ENCODE measurements at places on chromosomes 2 and 18.

DNA sequence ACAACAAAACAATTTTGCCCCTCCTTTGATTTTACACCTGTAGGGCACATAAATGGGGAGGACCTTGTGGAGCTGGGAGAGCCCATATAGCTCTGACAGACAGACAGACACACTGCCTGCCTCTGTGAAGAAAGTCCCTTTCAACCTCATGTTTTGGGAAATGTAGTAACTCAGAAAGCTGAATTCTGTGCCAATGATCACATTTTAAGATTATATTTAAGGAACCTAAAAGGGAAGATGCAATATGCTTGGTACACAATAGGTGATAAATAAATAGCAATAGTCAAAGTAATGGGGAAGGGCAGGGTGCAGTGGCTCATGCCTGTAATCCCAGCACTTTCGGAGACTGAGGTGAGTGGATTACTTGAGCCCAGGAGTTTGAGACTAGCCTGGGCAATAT, 446.4 kb upstream of the ID2 start:
- no peak for DNase-seq

DNA sequence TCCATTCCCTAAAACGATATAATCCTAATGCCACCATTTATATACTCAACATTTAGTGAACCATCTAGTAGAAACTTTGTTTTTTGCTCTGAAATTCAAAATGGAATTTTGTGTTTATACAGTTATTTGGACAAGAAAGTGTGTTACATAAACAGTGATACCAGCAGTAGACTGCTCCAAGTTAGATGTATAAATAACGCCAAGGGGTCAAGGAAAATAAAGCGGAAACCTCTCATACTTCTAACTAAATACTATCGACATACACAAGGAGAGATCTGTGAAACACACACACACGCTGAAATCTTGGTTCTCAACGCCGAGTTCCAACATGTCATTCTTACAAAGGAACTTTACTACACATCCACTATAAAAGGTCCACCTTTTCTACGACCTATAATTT, 1.2 kb downstream of the TXNL1 start:
- no peak for DNase-seq

GRCh38 chr2:222302178-222303018, 3.6 kb upstream of the PAX3 start:
- no peak for DNase-seq

DNA sequence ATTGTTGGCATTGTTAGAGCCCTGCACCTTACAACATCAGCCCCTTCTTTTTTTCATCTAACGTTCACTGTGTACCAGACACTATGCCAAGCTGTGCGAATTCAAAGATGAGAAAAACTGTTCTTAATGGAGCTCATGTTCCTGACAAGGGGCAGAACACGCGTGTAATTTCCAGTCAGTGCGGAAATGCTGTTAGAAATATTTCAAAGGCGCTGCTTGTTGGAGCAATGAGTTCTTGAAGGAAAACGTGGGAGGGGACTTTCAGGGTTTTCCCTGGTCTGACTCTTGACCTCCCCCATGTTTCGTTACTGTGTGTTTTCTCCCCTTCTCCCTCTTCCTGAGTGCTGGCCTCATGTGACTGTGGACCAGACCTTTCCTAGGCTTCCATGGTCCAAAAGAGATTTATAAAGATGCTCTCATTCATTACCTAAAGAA, 1.5 kb downstream of the MTHFD2 start:
- no peak for DNase-seq

GRCh38 chr2:241351640-241352031, 4.4 kb upstream of the FARP2 start:
- DNase-seq = no peak

GRCh38 chr2:39736640-39737039, 42.4 kb downstream of the THUMPD2 start:
- DNase-seq = no peak

DNA sequence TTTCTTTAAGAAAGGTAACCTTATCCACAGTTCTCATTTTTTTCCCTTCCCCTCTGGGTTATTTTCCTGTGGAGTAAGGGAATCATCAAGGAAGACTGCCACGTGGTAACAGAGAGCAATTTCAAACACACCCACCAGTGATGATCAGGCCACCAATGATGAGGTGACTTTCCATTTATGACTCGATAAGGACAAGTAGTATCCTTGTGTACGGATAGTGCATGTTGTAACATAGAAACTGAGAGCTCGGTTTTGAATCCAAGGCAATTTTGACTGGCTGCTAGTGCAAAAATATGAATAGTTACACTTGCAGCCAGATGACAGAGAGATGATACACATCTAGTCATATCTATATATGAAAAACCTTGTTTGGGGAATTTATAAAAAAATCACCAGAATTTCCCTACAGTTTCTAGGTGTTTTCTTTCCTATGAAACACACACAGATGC, 143.6 kb upstream of the TCF4 start:
- no peak for DNase-seq

- DNase-seq = no peak
Observed at GRCh38 chr18:78601349-78601748, 378.3 kb upstream of the SALL3 start.

- DNase-seq = no peak
Observed at GRCh38 chr2:176106581-176107539, at the start of gene HOXD11. HOXD11 (plus strand) TSS chr2:176107280; CDS start chr2:176107356, 76 bp downstream.

GRCh38 chr18:31490387-31490786, 7.6 kb upstream of the DSG2 start:
- DNase-seq = no peak

GRCh38 chr2:179222076-179222475, 42.6 kb downstream of the SESTD1 start:
- DNase-seq = no peak

DNA sequence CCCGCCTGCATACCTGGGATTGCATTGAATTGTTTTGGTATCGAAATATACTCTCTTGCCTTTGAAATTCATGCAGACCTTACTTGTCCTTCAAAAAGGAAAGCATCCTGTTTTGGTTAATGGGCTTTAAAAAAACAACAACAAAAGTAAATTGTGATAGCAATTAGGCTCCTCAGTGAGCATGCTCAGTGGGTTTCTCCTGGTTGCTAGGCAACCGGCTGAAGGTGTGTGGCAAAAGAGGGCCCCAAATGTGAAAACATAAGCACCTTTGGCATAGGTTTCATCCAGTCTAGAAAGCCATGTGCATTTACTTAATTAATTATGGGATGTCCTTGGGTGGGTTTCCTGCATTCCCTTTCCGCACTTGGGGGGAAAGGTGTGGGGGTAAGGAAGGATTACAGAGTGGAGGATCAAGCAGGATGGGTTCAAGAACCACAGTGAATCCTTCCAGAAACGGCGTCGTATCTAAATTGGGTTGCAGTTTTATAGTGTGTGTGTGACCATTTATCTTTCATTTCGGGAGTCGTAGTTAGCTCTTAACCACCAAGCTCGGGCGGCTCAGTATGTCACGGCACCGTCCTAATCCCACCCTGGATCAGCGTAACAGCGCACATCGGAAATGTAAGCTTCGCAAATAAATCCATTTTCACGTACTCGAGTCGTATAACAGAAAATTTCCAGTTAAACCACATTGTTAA, 274.9 kb upstream of the TCF4 start:
- DNase-seq = no peak

DNA sequence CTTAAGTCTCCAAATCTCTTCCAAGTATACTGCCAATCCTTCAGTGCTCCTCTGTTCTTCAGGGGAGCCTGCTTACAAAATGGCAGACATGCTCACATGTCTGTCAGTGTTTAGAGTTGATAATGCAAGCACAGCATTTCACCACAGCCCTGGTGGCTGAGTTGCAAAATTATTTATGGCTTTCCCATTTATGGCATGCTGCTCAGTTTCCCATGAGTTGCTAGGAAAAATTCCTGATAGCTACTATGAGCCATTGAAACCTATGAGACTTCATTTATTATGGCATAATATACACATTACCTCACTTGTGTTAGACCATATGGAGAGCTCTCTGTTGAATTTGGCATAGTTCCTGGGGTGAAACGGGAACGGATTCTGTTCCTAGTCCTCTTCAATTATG, 448.7 kb upstream of the TCF4 start:
- DNase-seq = no peak

Data from D721Med (cell line).